ENCODE measurements at places on chromosomes 3 and 15. TPM values are rescaled to one million over a fixed set of nuclear protein-coding genes. Genes with fewer than 3 reads are reported as not detected.

- DNase-seq: no peak
Measured at GRCh38 chr15:73081321-73081958, 29.2 kb downstream of the NEO1 start.

DNA sequence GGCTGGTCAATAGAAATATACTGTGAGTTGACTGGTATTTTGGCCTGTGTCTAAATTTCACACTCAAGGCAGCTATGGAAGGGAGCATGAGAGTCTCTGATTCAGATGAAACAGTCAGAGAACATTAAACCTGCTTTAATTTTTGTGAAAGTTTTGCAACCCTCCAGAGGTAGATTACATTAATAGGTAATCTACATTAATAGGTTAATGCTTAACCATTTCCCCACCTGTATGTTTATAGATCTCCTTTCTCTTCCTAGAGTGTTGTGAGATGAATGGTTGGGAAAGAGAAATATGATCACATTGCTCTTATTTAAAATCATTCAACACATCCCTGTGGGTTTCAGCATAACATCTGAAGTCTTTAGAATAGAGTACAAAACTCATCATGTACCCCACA lies 586.9 kb upstream of the DPPA4 start:
- no peak for DNase-seq

- DNase-seq: no peak
Measured at GRCh38 chr15:91099995-91100813, at the start of gene SV2B. SV2B (plus strand) TSS chr15:91100257; CDS start chr15:91226264, 126,007 bp downstream.

DNA sequence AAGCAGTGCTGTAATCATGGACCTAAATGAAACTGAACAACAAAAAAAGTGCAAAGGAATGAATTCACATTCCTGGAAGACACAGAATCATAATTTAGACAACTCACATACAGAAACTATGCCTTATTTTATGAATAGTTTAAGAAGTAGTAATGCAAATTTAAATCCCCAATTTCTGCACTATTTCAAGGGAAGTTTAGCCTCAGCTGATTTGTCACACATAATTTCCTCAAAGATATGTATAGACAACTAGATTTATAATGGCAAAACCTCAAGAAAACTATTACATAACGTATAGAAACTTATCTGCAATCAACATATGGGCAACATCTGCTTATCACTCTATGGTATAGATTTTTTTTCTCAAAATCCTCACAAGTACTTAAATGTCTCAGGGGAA lies 7.8 kb upstream of the PTX3 start:
- DNase-seq: no peak

SKOR1 gene
- 0.78 TPM for total RNA-seq

RBP2 gene
- not detected for total RNA-seq

KNG1 gene
- total RNA-seq: not detected
